ENCODE measurements at places on chromosomes 1 and 21.

DNA sequence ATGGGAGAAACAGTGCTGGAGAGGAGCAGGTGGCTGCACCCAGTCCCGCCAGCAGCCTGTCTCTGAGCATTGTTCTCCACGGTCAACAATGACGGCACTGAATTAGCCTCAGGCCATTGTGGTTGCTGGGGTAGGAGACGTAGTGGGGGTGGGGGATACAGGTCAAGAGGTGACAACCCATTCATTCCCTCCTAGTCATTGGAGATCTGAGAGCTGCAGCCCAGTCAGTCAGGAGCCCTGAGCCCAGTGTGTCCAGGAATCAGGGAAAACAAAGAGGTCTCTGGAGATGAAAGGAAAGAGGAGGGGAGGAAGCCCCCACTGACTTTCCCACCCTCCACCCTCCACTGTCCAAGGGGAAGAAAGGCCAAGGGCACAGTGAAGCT is 15.3 kb downstream of the SMIM12 start:
- no peak for DNase-seq

DNA sequence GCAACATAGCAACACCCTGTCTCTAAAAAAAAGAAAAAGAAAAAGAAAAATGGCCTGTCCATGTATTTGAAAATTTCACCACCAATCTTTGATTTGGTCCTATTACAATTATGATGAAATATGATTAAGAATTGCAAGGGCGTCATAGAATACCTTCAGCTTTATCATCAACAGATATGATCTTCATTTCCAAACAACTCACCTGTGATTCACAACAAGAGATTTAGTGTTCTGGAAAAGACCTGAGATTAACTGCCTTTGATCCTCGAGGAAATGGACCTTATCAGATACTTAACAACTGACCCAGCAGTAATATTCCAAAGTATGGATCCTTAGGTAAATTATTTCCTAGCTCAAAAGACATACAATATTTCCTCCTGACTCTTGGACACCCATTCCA is 3.5 kb upstream of the GSTM4 start:
- no peak for DNase-seq

DNA sequence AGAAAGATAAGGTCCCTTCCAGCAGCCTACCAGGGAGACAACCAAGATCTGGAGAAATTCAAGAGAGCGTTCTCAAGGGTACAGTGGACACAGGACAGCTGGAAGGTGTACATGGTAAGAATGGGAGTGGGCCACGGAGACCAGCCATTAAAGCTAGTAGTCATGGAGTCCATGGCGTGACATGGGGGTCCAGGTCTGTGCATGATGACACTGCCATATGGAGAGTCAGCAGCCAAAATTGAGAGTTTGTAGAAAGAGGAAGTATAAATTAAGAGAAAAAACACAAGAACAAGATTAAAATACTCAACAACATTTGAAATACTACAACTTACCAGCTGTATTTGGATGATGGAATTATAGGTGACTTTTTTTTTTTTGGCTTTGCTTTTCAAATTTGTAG is 7.9 kb upstream of the LORICRIN start:
- DNase-seq = no peak

DNA sequence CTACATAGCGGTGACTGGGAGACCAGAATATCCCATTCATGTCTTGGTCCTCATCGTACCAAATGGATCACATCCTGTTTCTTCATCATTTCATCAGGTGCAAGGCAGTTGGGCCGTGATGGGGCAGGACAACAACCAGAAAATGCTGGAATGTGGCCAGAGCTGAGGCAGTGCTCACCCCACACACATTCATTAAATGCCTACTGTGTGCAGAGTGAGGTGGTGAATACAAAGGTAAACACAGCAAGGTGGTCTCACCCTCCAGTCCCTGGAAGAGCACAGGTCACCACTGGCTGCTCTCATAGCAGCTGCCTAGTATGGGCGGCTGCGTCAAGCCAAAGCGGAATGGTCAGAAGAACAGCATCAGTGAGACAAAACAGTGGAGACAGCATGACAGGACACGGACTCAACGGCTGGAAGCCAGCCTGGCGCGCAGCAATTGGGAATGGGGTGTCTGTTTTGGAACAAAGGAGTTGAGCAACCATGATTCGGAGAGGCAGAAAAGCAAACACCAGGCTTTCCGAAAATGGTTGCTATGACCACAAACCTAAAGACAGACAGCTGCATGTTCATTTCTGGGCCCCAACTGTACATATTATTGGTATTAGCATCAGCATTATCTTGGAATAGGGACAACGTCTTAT is 5.6 kb upstream of the ADAMTSL4 start:
- DNase-seq = no peak
